Brain pericyte (primary cell): ENCODE measurements at places on chromosomes 6 and 20.
A peak's percentile ranks its signal among the peaks of the same experiment; 100 is the strongest.

GRCh38 chr6:1031720-1032119, 280.2 kb upstream of the FOXQ1 start:
- no peak for DNase-seq

- no peak for DNase-seq
Measured at GRCh38 chr6:144286503-144287393, 1.6 kb downstream of the UTRN start.

GRCh38 chr20:1618954-1619540, 762 bp downstream of the SIRPB1 start:
- DNase-seq: no peak

GRCh38 chr20:48897305-48898010, 24.1 kb upstream of the ARFGEF2 start:
- no peak for DNase-seq

GRCh38 chr20:53130795-53131194, 158.6 kb downstream of the TSHZ2 start:
- DNase-seq: no peak

DNA sequence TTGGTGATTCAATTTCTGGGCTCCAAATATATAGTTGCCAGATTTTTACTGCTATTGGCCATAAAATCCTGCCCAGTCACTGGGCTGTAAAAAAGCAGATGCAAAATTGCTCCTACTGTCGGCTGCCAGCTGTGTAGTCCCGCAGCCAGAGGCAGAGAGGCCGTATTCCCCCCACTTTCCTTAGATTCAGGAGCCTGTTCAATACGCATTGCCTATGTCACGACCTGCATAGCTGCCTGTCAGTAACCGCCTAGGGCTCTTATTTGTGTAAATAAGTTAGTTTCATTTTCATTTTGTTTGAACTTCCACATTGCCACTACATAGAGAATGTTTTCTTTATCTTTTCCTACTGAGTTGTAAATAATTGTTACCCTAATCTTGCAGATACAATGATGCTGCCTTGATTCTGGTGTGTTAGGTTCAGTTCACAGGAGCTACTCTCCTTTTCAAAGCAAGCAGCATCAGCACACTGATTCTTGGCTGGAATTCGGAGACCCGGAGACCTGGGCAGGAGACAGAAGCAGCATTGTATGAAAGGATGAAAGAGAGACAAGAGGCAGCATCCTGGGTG, 46.0 kb upstream of the UST start:
- DNase-seq: peak; percentile 15

GRCh38 chr20:21232546-21233280, 70.4 kb upstream of the XRN2 start:
- DNase-seq: no peak

DNA sequence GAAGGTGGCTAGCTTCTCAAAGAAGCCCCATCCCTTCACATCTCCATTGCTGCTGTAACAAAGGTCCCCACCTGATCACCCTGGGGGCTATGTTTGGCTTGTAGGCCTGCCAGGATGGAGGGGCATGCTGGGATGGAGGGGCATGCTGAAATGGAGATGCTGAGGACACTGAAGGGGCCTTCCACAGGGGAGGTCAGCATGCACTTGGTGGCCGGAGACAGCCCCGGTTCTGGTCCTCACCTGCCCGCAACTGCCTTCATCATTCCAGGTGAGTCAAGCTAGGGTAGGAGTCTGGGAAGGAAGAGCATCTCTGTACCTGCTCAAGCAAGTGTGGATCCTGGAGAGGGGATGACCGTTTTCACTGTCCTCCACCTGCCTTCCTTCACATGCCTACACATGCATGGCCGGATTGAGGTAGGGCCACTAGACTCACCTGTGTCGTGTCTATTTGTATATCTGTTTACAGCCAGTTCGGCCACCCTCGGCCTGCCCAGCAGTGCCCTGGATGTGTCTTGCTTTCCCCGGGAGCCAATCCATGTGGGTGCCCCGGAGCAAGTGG, 6.0 kb downstream of the L3MBTL1 start:
- DNase-seq: no peak

DNA sequence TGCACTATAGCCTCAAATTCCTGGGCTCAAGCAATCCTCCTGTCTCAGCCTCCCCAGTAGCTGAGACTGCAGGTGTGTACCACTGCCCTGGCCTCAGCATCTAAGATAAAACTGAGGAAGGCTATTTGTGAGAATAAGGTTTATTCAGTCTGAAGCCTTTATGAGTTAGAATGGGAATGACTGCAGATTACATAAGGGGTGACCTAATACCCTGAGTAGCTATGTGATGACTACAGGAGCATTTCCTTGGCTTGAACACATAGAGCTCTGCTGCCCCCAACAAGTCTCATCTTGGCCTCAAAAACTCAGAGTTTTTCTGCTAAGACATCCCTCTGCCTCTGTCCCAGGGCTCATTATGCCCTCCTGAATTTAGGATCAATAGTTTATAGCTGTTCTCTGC, 7.6 kb downstream of the GSS start:
- DNase-seq: no peak

DNA sequence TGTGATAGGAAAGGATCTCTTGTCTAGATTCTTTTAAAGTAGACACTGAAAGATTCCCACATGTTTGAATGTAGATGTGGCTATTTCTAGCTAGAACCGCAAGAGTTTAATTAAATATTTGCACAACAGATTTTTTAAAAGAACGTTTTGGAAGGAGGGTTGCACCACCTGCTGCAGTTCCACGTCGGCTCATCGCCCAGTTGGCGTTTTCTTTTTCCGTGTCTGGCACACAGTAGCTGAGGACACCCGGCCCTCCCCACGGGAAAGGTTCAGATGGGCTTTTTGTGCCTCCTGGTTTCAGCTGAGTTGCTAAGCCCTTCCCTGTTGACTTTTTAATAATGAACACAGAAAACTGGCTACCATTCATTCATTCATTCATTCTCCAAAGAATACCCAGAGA, 41.8 kb upstream of the DOK5 start:
- DNase-seq: no peak

- DNase-seq: peak; percentile 41
Measured at GRCh38 chr6:78605909-78606446, 261.4 kb upstream of the IRAK1BP1 start.

DNA sequence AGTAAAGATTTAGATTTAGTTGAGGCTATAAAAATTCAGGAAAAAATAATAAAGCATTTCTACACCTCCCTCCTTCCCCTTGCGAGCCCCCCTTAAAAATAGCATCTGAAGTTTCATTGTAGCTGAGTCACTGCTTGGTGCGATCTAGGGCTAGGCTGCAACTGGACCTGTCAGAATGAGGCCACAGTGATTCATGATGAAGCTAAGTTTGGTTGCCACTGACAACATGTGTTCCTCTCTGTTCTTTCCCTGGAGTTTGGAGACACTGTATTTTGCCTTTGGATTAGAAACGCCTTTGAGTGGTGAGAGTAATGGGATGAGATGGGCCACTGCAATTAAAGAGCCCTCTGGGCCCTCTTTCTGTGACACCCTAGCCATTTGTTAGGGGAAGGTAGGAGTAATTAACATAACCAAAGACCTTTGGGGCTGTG, 334.1 kb downstream of the NRN1 start:
- no peak for DNase-seq

DNA sequence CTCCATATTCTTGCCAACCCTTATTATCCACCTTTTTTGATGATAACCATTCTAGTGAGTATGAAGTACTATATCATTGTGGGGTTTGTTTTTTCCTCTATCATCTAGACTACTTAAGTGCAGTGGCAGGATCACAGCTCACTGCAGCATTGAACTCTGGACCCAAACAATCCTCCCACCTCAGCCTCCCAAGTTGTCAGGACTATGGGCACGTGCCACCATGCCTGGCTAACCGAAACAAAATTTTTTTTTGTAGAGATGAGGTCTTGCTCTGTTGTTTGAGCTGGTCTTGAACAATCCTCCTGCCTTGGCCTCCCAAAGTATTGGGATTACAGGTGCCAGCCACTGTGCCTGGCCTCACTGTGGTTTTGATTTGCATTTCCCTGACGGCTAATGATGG, 67.5 kb downstream of the TRPC4AP start:
- no peak for DNase-seq

DNA sequence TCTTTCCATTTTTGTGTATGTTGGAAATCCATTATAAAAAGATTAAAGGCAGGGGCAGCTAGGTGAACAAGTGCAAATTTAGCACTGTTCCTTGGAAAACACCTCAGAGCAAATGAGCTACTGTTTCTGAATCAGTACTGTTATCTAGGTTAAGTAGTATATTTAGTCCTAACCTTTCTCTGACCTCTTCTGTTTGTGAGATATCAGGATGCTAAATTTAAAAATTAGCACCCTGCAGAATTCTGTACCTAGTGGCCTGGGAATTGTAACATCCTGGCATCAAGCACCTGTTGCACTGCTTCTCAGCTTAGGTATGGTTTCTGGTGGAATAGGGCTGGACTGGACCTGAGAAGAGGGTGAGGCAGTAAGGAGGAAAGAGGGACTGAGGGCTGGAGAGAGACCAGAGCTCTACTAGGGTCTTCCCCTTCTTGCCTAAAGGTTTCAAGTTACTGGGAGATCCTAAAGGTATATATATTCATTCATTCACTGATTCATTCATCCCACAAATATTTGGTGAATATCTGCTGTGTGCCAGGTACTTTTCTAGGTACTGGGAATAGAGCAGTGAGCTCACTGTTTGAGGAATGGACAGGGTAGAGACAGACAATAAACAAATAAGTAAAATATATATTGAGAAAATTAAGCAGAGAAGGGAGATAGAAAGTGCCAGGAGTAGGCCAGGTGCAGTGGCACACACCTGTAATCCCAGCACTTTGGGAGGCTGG, 5.2 kb downstream of the ZNF76 start:
- no peak for DNase-seq
